ENCODE measurements at places on chromosomes 16 and 17.

DNA sequence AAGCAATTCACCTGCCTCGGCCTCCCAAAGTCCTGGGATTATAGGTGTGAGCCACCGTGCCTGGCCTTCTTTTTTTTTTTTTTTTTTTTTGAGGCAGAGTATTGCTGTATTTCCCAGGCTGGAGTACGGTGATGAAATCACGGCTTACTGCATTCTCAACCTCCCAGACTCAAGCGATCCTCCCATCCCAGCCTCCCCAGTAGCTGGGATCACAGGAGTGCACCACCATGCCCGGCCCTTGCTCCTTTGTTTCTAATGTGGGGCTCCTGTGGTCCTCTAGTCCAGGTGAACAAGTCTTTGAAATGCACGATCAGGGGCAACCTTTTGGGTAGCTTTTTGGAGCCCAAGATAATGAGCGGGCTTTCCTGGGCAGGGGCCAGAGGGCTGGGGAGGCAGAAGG, 23.2 kb downstream of the CMIP start:
- DNase-seq = no peak

DNA sequence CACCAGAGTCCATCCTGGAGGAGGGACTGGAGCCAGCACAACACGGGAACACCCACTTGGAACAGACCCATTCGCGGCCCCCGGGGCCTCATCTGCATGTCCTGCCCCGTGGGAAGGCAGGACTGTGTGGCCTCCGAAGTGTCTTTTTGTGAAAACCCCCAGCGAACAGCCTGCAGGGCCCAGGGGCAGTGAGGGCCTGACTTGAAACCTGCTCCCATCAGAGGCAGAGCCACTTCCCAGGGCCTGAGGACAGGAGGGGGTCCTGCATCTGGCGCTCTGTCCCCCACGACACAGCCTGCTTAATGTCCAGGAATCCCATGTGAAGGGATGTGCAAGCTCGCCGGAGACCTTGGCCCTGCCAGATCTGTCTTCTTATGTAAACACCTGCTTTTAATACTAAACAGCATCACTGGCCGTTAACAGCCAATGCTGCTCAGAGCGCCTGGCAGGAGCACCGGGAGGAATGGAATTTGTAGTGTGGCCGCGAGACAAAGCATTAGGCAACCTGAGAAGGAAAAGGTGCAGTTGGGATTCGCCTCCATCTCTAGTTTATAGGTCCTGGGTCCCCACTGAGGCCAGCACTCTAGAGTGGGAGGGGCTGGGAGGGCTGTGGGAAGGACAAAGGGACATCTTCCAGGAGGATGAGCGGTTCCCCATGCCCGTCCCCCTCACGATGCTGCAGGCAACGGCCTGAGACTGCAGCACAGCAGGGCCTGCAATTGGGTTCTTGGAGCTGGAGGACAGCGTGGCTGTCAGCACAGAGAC, 9.6 kb upstream of the EVPL start:
- DNase-seq = no peak

DNA sequence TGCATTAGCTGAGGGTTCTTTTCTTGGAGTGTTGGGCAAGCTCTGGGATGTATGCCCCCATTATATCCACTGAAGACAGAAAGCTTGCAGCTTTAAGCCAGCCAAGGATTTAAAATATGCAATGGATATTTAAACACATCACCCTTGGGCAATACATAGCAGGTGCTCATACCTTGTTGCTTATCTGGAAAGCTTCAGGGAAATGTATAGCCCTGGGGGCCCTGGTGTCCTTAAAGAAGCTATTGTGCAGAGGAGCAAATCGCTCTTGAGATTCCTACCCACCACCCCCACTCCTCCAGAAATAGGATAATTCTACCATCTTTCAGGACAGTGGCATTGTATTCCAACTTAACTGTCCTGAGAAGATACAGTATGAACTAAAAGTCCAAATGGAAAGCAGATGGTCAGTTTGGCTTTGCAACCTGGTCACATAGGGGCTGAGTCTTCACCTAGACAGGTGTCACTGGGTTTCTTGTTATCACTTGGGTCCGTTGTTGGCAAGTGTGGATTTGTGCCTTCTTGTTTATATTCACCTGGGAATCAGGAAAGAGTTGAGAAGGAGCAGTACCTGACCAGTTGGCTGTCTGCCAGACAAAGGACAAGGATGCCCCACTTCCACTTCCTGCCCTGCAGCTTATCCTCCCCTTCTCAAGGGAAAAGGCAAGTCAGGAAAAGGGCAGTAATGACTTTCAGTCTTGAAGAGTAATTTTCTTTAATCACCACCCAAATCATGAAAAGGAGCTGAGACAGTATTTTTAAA, 3.4 kb downstream of the ANKRD40CL start:
- DNase-seq = no peak

DNA sequence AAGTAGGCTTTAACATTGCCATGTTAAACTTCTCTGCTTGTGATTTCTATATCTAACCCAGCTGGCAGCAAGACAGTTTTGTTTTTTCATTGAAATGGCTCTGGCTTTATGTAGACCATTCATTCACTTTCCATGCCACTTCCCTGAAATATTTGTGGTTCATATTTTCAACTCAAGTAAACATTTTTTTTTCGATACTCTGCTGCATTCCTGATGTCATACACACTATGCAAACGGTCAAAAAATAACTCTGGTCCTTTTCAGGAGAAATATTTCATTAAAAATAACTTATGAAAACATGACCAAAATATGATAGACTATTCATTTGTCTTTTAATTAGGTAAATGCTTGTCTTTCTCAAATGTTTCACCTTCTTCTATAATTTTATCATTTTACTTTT, 116.3 kb downstream of the USP22 start:
- DNase-seq = no peak

GRCh38 chr16:85138073-85138824, 26.0 kb upstream of the CIBAR2 start:
- DNase-seq = no peak

DNA sequence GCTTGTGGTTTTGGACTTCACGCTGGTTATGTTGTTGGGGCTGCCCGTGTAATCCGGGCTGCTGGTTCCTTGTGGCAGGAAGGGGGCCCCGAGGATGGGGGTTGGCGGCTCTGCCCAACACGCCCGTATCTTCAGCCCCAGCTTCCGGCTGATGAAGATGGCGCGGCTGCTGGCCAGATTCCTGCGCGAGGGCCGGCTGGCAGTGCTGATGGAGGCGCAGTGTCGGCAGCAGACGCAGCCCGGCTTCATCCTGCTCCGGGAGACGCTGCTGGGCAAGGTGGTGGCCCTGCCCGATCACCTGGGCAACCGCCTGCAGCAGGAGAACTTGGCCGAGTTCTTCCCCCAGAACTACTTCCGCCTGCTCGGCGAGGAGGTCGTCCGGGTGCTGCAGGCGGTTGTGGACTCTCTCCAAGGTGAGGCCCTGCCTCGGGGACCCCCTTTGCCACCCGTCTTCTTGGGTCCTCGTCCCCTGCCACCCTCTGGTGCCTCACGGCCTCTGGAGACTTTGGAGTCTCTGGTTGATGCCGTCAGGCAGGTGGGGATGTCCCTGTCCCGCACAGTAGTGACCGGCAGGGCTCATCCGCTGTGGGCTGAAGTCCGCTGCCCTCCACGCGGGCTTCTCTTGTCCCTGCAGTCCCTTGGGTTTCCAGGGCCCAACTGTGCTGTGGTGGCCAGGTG, 2.2 kb downstream of the TELO2 start:
- no peak for DNase-seq

DNA sequence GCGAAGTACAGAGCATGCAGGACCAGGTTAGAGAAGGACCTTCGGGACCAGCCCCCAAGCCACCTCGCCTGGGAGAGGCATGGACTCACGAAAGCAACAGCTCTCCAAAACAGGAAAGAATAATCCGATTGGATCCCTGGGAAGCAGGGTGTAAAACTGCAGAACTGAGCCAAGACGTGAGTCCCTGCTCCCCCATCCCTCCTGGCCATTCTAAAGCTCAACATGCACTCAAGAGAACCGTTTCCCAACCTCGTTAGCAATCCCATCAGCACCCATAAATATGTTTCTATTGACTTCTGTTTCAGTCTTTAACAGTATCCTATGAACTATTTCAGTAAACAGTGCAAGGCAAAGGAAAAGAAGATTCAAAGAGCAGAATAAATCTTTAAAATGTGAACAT, 167.0 kb downstream of the COPRS start:
- no peak for DNase-seq

DNA sequence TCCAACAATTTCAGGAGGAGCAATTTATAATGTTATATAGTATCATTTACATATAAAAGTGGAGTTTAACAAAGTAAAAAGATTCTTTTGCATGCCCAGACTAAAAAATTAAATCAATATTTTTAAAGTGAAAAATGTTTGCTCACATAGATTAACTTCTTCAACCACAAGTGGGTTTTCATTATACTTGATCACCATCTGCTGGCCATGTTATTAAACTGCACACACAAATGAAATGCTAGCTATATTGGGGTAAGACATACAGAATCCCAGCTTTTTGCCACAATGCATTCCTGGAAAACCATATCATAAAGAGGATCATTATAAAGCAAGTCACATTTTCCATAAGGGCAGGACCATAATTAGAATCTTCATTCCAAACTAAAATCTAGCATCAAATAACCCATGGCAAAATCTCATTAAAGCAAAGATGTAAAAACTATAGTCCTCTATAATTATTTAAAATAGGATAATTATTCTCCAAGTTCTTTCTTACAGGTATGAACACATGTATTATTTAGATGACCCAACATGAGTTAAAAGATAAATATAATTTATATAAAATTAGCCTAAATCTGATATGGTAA, 26.3 kb downstream of the CEP112 start:
- DNase-seq = peak; percentile 6

Measured in KG1 (cell line).